CD8-positive, alpha-beta memory T cell (primary cell): ENCODE measurements at places on chromosomes 4 and X. TPM values are rescaled to one million over a fixed set of nuclear protein-coding genes. Genes with fewer than 3 reads are reported as not detected.
A peak's percentile ranks its signal among the peaks of the same experiment; 100 is the strongest.

The ADH1B gene
- not detected for total RNA-seq

The TRPC3 gene
- 0.35 TPM for total RNA-seq

The CBR4 gene
- 14.2 TPM for total RNA-seq

The TMEM184C gene
- total RNA-seq: 31.6 TPM

The TMPRSS11B gene
- not detected for total RNA-seq

GRCh38 chrX:95539041-95539440 lies 1145.6 kb upstream of the DIAPH2 start:
- H3K4me3 ChIP-seq: no peak overlapping the region
- H3K36me3 ChIP-seq: no peaks in the 10 kb centered on the region

DNA sequence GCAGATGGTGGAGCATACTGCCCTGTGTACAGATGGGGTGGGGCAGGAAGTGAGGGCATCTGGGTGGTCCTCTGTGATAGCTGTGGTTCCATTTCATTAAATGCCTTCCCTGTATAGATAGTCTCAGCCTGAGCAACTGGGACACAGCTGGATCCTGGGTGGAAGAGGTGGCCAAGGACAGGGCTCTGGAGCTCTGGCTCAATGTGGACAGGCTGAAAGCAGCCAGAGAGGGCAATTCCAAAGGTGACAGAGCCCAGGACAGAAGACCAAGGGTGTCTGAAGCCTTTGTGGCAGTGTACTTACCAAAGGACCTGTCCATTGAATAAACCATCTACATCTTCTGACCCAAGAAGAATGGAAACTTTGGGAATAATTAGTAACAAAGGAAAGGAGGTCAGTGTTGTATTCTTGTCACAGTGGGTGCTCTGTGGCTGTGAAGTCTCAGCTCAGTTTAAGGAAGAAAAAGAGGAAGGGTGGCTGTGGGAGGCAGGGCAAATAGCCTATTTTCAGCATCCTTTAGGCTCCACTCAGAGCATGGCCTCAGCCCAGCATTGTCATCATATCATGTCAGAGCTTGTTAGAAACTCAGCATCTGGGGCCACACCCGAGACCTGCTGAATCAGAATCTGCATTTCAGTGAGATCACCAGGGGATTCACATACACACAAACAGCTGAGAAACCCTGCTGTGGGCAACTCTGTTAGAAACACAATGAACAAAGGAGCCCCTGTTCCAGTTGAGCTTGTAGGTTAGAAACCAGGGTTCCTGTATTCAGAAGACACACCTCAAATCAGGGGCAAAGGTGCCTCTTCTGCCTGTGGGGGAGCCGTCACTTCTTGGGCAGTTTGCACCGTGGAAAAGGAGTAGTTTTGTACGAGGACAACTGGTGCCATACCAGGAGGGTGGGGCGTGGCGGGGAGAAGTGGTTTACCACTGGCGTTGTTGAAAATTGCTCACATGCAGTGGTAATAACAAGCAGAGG lies 168.6 kb downstream of the PTTG2 start:
- no peak overlapping the region for H3K4me3 ChIP-seq
- DNase-seq: peak; percentile 37
- peaks cover 11% of the 10 kb centered on the region for H3K36me3 ChIP-seq
- no peaks in the 10 kb centered on the region for H3K27me3 ChIP-seq
- H3K4me1 ChIP-seq: peaks cover 53% of the 10 kb centered on the region

DNA sequence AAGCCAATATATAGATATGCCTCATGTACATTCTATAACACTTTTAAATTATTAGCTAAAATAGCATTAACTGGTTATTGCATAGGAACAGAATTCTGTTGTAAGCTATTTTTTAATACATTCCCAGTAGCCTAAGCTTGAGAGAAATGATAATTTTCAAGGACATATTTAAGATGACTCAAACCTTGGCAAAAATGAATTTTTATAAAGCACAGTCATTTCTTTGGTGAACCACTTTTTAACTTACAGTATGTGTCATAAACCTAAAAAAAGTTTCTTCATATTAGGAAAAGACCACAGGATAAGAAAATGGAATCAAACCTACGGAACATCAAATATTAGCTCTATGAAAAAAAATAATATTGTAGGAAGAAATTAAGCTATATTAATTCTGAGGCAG lies 986.3 kb downstream of the STIM2 start:
- no peak overlapping the region for H3K27ac ChIP-seq
- H3K4me1 ChIP-seq: no peaks in the 10 kb centered on the region
- H3K36me3 ChIP-seq: no peaks in the 10 kb centered on the region
- no peak overlapping the region for H3K4me3 ChIP-seq

DNA sequence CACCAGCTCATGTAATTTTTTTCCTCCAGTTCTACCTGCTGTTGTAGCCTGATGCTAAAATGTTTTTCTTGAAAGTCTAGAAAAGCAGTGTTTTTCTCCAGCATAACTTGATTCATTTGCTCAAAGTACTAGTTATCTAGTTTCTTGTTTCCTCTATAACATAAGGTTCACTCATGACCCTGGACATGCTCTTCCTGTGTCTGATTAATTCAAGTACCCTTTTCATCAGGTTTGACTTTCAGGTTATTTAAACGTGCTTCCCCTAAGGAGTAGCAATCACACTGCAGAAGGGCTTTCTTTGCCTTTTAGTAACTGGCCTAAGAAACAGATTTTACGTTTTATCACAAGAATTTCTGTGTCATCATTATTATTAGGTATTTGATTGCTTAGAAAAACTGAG lies 66.8 kb upstream of the EGFL6 start:
- H3K36me3 ChIP-seq: no peaks in the 10 kb centered on the region
- no peak overlapping the region for H3K4me3 ChIP-seq
- no peaks in the 10 kb centered on the region for H3K4me1 ChIP-seq

- H3K36me3 ChIP-seq: no peaks in the 10 kb centered on the region
- H3K4me1 ChIP-seq: no peaks in the 10 kb centered on the region
- no peaks in the 10 kb centered on the region for H3K27me3 ChIP-seq
- no peak overlapping the region for H3K27ac ChIP-seq
Observed at GRCh38 chr4:95660719-95661118, 111.9 kb upstream of the UNC5C start.

- H3K4me3 ChIP-seq: no peak overlapping the region
- no peak for DNase-seq
- H3K4me1 ChIP-seq: no peaks in the 10 kb centered on the region
Observed at GRCh38 chr4:109939190-109939589, 26.5 kb downstream of the EGF start.

- H3K4me3 ChIP-seq: no peak overlapping the region
- no peaks in the 10 kb centered on the region for H3K36me3 ChIP-seq
- no peaks in the 10 kb centered on the region for H3K4me1 ChIP-seq
- no peak for DNase-seq
Observed at GRCh38 chr4:41532882-41533281, 5.1 kb upstream of the LIMCH1 start.

DNA sequence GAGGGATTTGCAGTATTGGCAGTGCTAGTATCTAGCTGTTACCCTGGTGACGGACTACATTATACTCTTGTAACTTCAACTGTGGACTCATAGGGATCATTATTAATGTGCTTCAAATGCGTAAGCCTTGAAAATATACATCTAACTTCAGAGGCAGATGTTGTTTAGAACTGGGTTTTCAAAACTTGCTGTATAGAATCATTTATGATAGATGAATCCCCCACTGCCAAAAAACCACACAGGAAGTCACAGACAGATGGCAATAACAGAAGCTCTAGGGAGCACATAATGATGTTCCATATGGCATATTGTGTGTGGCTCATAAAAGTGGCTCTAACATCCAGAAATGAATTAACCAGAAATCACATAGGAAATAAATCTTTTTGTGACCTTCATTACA lies 62.3 kb upstream of the RELL1 start:
- DNase-seq: no peak

- H3K27me3 ChIP-seq: no peaks in the 10 kb centered on the region
- H3K4me1 ChIP-seq: no peaks in the 10 kb centered on the region
- DNase-seq: no peak
- H3K4me3 ChIP-seq: no peak overlapping the region
- H3K36me3 ChIP-seq: peaks cover 7% of the 10 kb centered on the region
- H3K27ac ChIP-seq: no peak overlapping the region
Observed at GRCh38 chrX:154032653-154033052, 13.0 kb upstream of the IRAK1 start.

- H3K27ac ChIP-seq: no peak overlapping the region
- no peaks in the 10 kb centered on the region for H3K4me1 ChIP-seq
- peak overlapping the region; percentile 50 for H3K4me3 ChIP-seq
- peaks cover 6% of the 10 kb centered on the region for H3K27me3 ChIP-seq
- DNase-seq: no peak
Observed at GRCh38 chr4:56681853-56682525, 893 bp upstream of the HOPX start.

GRCh38 chrX:123450222-123450621 lies 266.1 kb downstream of the GRIA3 start:
- no peaks in the 10 kb centered on the region for H3K27me3 ChIP-seq
- H3K4me1 ChIP-seq: no peaks in the 10 kb centered on the region
- H3K4me3 ChIP-seq: no peak overlapping the region
- no peak for DNase-seq
- no peak overlapping the region for H3K27ac ChIP-seq

DNA sequence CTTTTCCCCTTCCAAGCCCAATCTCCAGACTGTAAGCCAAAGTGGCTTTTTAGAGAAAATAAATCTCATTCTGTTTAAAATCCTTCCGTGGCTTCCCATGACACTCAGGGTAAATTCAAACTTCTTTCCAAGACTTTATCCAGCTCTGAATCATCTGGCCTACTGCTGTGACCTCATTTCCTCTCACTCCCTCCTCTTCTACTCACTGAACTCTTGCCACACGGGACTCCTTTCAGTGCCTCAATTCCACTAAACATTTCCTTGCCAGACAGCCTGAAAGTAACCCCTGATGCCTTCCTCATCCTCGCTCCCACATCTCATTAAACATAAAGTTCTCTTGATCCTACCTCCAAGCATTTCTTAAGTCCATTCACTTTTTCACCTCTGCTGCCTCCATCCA lies 27.8 kb upstream of the RNF128 start:
- H3K4me3 ChIP-seq: no peak overlapping the region
- no peaks in the 10 kb centered on the region for H3K36me3 ChIP-seq
- no peaks in the 10 kb centered on the region for H3K27me3 ChIP-seq
- no peaks in the 10 kb centered on the region for H3K4me1 ChIP-seq
- no peak overlapping the region for H3K27ac ChIP-seq
- DNase-seq: no peak

GRCh38 chrX:23898412-23898959 lies 9.3 kb downstream of the APOO start:
- H3K27me3 ChIP-seq: no peaks in the 10 kb centered on the region
- DNase-seq: no peak
- no peaks in the 10 kb centered on the region for H3K4me1 ChIP-seq
- no peak overlapping the region for H3K4me3 ChIP-seq
- no peak overlapping the region for H3K27ac ChIP-seq

GRCh38 chr4:176066757-176067156 lies 1.1 kb downstream of the WDR17 start:
- H3K36me3 ChIP-seq: no peaks in the 10 kb centered on the region
- H3K4me1 ChIP-seq: peaks cover 6% of the 10 kb centered on the region
- no peak for DNase-seq
- no peak overlapping the region for H3K27ac ChIP-seq

DNA sequence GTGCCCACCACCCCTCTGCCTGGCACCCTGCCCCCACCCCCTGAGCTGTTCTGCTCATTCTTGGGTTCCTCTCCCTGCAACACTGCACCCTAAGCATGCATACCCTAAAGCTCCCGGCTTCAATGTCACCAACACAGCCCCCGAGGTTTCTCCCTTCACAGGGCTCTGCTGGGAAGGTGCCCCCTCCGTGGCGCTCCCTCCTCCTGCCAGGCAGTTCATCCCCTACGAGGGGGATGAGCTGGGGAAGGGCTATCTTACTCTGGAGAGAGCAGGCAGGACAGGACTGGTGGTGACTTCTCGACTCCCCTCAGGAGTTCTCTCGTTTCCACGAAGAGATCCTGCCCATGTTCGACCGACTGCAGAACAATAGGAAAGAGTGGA lies 6.5 kb downstream of the ATP5ME start:
- H3K4me3 ChIP-seq: no peak overlapping the region
- H3K27ac ChIP-seq: no peak overlapping the region
- H3K36me3 ChIP-seq: peaks cover 17% of the 10 kb centered on the region
- no peak for DNase-seq
- peaks cover 11% of the 10 kb centered on the region for H3K4me1 ChIP-seq

GRCh38 chr4:2472187-2472586 lies 3.3 kb downstream of the RNF4 start:
- peaks cover 66% of the 10 kb centered on the region for H3K4me1 ChIP-seq
- no peak overlapping the region for H3K4me3 ChIP-seq
- no peak for DNase-seq
- peaks cover 15% of the 10 kb centered on the region for H3K36me3 ChIP-seq
- no peak overlapping the region for H3K27ac ChIP-seq

DNA sequence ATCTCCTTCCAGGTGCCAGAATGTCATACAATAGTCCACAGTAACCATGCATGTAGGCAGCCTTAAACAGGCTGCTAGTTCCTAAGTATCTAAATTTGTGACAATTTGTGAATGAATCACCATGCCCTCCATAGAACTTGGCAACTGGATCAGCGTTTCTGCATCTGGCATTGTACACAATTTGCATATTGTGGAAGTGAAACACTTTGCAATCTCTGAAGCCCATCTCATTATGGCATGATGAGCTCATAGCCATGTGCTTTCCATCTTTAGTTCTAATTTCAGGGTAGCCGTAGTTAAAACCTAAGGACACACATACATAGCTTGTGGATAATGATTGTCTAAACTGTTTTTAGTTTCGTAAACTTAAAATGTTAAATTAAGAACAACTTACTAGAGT lies 573.6 kb downstream of the PPP4R3C start:
- no peaks in the 10 kb centered on the region for H3K27me3 ChIP-seq
- H3K27ac ChIP-seq: no peak overlapping the region
- no peaks in the 10 kb centered on the region for H3K4me1 ChIP-seq

DNA sequence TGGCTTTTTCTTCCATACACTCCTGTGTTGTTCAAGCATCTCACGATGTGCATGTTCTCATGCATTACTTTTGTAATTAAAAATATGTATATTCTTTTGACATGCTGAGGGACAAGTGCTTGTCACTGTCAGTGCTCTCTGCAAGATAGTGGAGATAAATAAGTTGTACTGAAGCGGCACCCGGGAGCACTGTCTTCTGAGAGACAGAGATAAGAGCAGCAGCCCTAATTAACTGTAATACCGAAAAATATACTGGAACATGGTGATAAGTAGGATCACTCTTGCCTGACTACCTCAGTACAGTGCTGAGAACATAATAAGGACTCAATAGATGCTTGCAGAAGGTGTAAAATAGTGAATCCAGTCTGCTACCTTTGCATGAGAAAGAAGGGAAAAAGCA lies 9.4 kb upstream of the GPR173 start:
- no peaks in the 10 kb centered on the region for H3K27me3 ChIP-seq
- no peak for DNase-seq
- no peak overlapping the region for H3K27ac ChIP-seq
- no peaks in the 10 kb centered on the region for H3K4me1 ChIP-seq
- no peak overlapping the region for H3K4me3 ChIP-seq

- H3K4me3 ChIP-seq: no peak overlapping the region
- H3K36me3 ChIP-seq: no peaks in the 10 kb centered on the region
- no peaks in the 10 kb centered on the region for H3K27me3 ChIP-seq
- H3K27ac ChIP-seq: no peak overlapping the region
Observed at GRCh38 chr4:100288161-100288560, 97.9 kb upstream of the DDIT4L start.

GRCh38 chr4:109703664-109704361 lies 568 bp upstream of the CASP6 start:
- no peaks in the 10 kb centered on the region for H3K36me3 ChIP-seq
- H3K27ac ChIP-seq: peak overlapping the region; percentile 69
- DNase-seq: no peak
- peaks cover 24% of the 10 kb centered on the region for H3K4me1 ChIP-seq
